ENCODE measurements at places on chromosomes 3 and 15.
A peak's percentile ranks its signal among the peaks of the same experiment; 100 is the strongest.

DNA sequence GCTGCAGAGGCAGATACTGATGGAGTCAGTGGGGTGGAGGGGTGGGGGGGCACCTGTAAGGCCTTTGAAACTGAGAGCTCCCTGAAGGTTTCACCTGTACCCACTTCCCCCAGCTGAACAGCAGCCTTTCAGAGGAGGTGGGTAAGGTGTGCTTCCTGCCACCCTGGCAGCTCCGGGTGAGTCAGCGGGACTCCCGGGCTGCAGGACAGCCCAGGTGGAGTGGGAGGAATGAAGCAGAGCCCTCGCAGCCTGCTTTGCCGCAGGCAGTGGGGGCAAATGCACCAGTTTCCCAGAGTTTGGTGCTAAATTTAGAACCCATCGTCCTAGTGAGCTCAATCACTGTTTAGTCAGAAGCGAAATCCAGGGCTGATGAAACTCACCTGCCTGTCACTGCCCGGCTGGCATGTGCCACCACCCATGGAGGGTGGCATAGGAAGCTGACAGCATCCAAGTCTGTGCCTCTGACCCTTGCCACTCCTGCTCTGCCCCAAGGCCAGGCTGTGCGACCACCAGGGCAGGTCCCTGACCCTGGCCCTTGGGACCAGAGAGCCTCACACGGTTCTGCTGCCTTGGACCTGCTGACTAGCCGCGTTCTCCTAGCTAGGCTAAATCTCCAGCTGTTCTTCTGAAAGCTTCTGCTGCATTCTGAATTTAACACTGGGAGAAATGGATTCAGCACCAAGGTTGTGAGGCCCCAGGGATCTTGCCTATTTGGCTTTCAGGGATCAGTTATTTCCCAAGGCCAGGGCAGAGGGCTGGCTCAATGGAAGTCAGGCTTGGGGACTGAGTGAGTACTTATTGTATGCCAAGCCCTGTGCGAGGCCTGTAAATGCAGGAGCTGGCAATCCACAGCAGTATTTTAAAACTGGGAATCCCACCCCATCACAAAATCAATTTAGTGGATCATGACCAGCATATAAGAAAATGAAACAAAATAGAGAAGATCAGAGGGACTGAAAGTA lies 67.3 kb upstream of the RASGRF1 start:
- no peak for DNase-seq

- peak; percentile 75 for DNase-seq
Measured at GRCh38 chr3:79297245-79297960, 470.4 kb downstream of the ROBO1 start.

DNA sequence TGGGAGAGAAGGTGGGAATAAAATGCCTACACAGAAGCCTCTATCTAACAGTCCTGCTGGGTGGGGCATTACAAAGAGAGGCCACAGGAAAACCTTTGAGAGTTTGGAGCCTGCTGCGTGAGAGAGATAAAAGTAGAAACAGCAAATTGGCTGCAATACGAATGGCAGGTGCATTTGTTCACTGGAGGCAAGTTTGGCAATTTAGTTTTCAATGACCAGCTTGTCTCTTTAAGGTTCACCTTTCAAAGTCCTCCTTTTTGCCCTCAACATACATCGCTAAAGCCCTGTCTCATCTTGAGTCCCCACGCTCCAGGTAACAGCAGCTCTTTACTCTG lies 405.7 kb downstream of the LSAMP start:
- DNase-seq = no peak

GRCh38 chr15:78455749-78456148 lies 17.7 kb downstream of the IREB2 start:
- DNase-seq = peak; percentile 28

DNA sequence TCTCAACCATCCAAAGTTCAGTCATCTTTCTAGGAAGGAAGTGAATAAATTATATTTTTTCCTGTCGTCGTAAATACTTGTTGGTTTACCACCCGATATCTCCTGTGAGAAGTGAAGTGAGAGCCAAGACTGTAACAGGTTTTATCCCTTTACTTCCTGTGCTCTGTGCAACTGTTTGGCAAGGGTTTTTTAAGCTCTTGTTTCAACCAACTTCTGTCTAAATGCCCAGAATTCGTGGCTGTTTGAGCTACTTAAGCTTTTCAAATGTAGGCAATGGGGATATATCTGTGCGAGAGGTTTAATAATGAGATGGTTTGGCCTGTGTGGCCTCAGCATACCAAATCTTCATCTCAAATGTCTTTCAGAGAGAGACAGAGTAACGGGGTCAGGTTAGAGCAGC lies 134.7 kb downstream of the LRTM1 start:
- DNase-seq = no peak

- DNase-seq = no peak
Measured at GRCh38 chr3:17742880-17743657, 638 bp upstream of the TBC1D5 start.

GRCh38 chr3:62007036-62007435 lies 366.3 kb downstream of the FEZF2 start:
- DNase-seq = no peak

GRCh38 chr15:56672721-56673120 lies 60.6 kb downstream of the ZNF280D start:
- DNase-seq = no peak

DNA sequence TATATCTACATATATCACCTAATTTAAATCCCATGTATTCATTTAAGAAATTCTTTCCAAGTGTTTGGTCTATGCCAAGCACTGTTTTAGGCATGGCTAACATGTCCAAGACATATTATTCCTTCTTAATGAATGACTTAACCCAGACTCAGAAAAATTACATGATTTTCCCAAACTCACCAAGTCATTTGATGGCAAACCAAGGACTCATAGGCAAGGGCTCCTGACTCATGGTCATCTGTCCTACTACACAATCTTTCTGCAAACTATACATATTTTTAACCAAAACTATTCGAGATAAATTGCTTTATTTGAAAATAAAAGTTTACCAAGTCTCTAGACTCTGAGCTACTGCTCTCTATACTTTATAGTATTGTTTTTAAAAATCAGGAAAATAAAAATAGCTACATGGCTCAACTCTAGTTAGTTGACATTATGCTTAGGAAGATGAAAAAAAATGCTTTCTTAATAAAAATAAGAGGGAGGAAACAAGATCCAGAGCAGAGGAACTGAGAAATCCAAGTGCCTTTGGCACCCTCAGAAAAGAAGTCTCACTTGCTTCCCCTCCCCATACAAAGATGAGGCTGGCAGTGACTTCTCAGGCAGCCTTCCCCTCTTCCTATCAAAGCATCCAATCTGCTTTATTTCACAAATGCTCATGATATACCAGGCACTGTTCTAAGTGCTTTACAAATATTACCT lies 182.2 kb downstream of the RSL24D1 start:
- DNase-seq = no peak

GRCh38 chr3:58899159-58899952 lies 150.5 kb downstream of the CFAP20DC start:
- no peak for DNase-seq

- DNase-seq = no peak
Measured at GRCh38 chr3:71087143-71088018, 496.1 kb downstream of the FOXP1 start.

GRCh38 chr3:16828815-16829214 lies 55.9 kb upstream of the PLCL2 start:
- DNase-seq = no peak

- DNase-seq = no peak
Measured at GRCh38 chr3:45906681-45907407, 20.5 kb downstream of the CCR9 start.

GRCh38 chr3:105979961-105980360 lies 111.1 kb upstream of the CBLB start:
- DNase-seq = no peak

DNA sequence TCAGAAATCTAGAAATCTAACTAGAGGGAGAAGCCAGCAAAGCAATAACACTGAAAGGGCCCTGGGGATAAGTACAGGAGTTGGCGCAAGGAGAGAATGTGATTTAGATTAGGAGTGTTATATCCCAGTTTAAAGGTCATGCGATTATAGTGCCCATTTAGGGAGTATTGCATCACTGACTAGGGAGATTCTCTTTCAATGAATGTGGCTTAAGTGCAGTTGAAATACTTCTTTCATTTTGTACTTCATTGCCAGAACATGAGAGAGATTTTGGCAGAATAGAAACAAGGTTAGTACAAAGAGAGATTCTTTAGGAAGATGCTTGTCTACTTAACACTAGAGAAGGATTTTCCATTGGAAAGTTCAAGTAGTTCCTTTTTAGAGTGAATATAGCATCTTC lies 13.9 kb downstream of the ROBO2 start:
- DNase-seq = no peak

- DNase-seq = no peak
Measured at GRCh38 chr3:170690661-170690981, 104.7 kb upstream of the SLC7A14 start.

- no peak for DNase-seq
Measured at GRCh38 chr15:89367485-89368451, 33.1 kb upstream of the POLG start.

- no peak for DNase-seq
Measured at GRCh38 chr15:92322566-92323355, 70.9 kb upstream of the ST8SIA2 start.

- DNase-seq = peak; percentile 99
Measured at GRCh38 chr3:183116025-183116614, 16.8 kb upstream of the MCCC1 start.

GRCh38 chr15:70324001-70324974 lies 226.6 kb upstream of the TLE3 start:
- no peak for DNase-seq

DNA sequence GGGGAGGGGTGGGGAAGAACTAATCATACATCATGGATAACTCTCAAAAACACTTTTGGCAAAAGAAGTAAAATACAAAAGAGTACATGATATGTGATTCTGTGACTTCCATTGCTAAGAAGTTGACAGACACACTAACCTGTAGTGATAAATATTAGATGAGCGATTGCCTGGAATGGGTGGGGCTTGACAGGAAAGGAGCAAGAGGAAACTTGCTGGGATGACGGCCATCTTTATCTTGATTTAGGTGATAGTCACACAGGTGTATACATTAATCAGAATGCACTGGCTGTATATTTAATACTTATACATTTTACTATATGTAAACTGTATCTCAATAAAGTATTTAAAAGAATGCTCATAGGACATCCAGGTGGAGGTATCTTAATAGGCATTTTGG lies 13.1 kb downstream of the PARL start:
- DNase-seq = no peak

- DNase-seq = no peak
Measured at GRCh38 chr15:71761649-71762048, 48.7 kb upstream of the NR2E3 start.

GRCh38 chr3:54870423-54870822 lies 57.4 kb downstream of the LRTM1 start:
- DNase-seq = no peak

GRCh38 chr3:36477655-36478054 lies 97.4 kb downstream of the STAC start:
- DNase-seq = no peak

- DNase-seq = no peak
Measured at GRCh38 chr15:58114812-58115211, 23.4 kb upstream of the AQP9 start.

- no peak for DNase-seq
Measured at GRCh38 chr15:45126535-45127158, 3.0 kb downstream of the DUOXA1 start.

- DNase-seq = no peak
Measured at GRCh38 chr3:48524970-48525369, 21.0 kb upstream of the SHISA5 start.

- DNase-seq = no peak
Measured at GRCh38 chr3:101074518-101074917, 81.3 kb upstream of the ABI3BP start.

GRCh38 chr3:134486577-134487041 lies 752 bp downstream of the CEP63 start:
- no peak for DNase-seq

- DNase-seq = no peak
Measured at GRCh38 chr3:29268651-29269050, 12.2 kb upstream of the RBMS3 start.

- no peak for DNase-seq
Measured at GRCh38 chr15:40040770-40041169, 1.8 kb upstream of the SRP14 start.

DNA sequence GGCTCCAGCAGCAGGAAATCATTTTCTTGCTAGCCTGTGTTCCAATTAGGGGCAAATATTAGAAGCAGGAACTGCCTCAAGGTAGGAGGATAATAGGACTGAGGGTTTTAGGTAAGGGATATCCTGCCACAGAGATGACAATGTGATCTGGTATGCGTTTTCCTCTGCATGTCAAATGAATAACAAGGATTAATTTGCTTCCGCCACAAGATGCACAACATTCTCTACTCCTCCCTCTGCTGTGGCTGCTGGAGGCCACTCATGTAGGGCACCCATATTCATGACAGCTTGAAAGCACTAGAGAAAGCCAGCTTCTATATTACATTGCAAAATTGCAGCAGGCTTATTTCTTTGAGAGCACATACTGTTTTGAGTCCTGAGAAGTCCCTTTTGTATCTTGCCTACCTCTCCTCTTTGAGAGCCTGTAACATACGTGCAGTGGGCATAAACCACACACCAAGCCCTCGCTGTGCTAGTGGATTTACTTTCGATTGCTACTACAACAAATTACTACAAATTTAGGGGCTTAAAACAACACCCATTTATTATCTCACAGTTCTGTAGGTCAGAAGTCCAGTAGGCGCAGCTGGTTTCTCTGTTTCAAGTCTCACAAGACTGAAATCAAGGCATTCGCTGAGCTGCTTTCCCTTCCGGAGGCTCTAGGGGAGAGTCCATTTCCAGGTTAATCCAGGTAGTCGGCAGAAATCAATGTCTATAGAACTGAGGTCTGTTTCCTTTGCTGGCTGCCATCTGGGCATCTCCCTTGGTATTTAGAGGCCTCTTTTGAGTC lies 5.9 kb upstream of the CD47 start:
- no peak for DNase-seq

- no peak for DNase-seq
Measured at GRCh38 chr3:55891106-55891505, 404.0 kb upstream of the WNT5A start.

DNA sequence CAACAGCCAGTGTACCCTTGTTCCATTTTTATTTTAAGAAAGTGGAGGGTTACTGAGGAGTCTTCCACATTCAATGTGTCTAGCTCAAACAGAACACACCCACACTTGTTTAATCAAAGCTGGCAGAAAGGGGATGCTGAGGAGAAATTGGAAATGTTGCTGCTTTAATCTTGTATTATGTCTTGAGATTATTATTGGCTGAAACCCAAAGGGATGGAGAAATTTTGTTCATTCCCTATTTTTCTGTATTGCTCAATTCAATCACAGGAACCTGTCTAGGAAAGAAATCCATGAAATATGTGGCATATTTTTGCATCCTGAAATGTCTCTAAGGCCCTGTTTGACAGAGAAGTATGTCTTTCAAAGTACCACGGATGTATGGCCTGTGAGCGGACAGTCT lies 238.0 kb downstream of the MYRIP start:
- DNase-seq = no peak

DNA sequence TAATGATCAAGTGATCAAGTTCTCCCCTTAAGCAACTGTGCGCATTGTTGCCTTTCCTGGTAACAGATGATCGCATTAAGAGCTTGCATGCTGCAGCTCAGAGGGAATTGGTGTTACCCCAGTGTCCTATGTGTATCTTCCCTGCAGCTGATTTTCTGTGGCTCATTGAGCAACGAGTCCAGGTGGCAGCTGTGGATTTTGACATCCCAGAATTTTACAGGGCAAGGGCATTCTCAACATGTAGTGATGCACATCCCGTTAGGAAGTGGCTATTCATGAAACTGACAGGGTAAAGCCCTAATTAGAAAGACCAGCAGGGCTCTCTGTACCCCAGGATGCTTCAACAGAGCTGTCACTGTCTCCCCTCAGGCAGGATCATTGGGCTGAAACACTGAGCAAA lies 232.8 kb downstream of the AGBL1 start:
- DNase-seq = no peak

Data from NCI-H187 treated with DMSO at 0.1 percent for 48 hours (cell line).